ENCODE measurements at places on chromosomes 3 and 15.

GRCh38 chr3:117217760-117218316, 508.3 kb downstream of the TUSC7 start:
- no peak for DNase-seq

- DNase-seq = no peak
Observed at GRCh38 chr15:89671687-89672086, 7.5 kb downstream of the PLIN1 start.

GRCh38 chr3:71241246-71241901, 342.2 kb downstream of the FOXP1 start:
- no peak for DNase-seq

GRCh38 chr3:170488802-170489201, 70.1 kb downstream of the CLDN11 start:
- DNase-seq = no peak
